Activated CD4-positive, alpha-beta T cell treated with anti-CD3 and anti-CD28 coated beads, Interleukin-2, amount 10 ng/mL, durations not matched to agents 24 days and 14 days (primary cell): ENCODE measurements at places on chromosomes 2 and 18. TPM values are rescaled to one million over a fixed set of nuclear protein-coding genes. Genes with fewer than 3 reads are reported as not detected.

LYPD6B gene
- not detected in 2 replicates for total RNA-seq

- H3K4me1 ChIP-seq: peaks cover 21% of the 10 kb centered on the region
- H3K36me3 ChIP-seq: peaks cover 9% of the 10 kb centered on the region
- peaks cover 81% of the 10 kb centered on the region for H3K27me3 ChIP-seq
- peak; percentile 93 for DNase-seq
- H3K27ac ChIP-seq: no peak overlapping the region
Measured at GRCh38 chr2:74515981-74516633, 1.9 kb downstream of the TLX2 start.

DNA sequence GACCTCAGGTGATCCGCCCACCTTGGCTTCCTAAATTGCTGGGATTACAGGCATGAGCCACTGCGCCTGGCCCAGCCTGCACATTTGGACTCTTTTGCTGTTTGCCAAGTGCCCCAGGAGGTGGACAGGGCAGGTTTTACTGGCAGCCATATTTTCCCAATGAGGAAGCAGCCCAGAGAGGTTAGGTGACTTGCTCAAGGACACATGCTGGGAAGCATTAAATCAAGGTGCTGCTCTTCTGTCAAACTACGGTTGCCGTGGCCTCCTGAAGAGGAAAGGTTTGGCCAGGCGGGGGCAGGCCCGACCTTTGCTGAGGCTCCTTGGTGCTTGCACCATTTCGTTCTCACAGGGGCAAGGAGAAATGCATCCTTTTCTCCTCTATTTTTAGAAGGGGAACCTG, 44.0 kb downstream of the DNMT3A start:
- H3K4me1 ChIP-seq: peaks cover 56% of the 10 kb centered on the region
- no peaks in the 10 kb centered on the region for H3K27me3 ChIP-seq
- H3K27ac ChIP-seq: no peak overlapping the region
- peaks cover 64% of the 10 kb centered on the region for H3K36me3 ChIP-seq

ANKRD30B gene
- not detected in 2 replicates for total RNA-seq

DNA sequence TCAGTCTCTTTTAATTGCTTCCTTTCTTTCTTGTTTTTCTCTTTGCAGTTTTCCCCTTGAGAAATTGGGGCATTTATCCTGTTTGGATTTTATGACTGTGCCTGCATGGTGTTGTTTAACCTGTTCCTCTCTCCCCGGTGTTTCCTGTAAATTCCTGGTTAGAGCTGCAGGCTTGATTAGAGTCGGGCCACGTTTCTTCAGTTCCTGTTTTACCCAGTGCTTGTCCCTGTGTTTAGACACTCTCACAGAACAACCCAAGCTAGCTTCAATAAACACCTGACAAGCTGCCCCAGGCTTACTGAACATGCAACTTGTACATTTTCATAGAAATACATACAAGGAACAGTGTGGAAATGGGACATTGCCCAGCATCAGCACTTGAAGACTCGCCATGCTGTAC, 53.9 kb downstream of the NGEF start:
- peaks cover 11% of the 10 kb centered on the region for H3K27me3 ChIP-seq
- H3K4me1 ChIP-seq: no peaks in the 10 kb centered on the region
- no peaks in the 10 kb centered on the region for H3K36me3 ChIP-seq
- DNase-seq: no peak

- H3K27me3 ChIP-seq: no peaks in the 10 kb centered on the region
- H3K27ac ChIP-seq: no peak overlapping the region
- H3K36me3 ChIP-seq: no peaks in the 10 kb centered on the region
- no peaks in the 10 kb centered on the region for H3K4me1 ChIP-seq
- H3K4me3 ChIP-seq: no peak overlapping the region
Measured at GRCh38 chr2:188367164-188367563, 75.5 kb downstream of the GULP1 start.

GRCh38 chr2:217611056-217611455, 391.7 kb downstream of the TNS1 start:
- H3K4me1 ChIP-seq: peaks cover 24% of the 10 kb centered on the region
- no peak for DNase-seq
- peak overlapping the region; percentile 57 for H3K4me3 ChIP-seq

BOLL gene
- total RNA-seq: not detected in 2 replicates

INHA gene
- not detected in 2 replicates for total RNA-seq

DNA sequence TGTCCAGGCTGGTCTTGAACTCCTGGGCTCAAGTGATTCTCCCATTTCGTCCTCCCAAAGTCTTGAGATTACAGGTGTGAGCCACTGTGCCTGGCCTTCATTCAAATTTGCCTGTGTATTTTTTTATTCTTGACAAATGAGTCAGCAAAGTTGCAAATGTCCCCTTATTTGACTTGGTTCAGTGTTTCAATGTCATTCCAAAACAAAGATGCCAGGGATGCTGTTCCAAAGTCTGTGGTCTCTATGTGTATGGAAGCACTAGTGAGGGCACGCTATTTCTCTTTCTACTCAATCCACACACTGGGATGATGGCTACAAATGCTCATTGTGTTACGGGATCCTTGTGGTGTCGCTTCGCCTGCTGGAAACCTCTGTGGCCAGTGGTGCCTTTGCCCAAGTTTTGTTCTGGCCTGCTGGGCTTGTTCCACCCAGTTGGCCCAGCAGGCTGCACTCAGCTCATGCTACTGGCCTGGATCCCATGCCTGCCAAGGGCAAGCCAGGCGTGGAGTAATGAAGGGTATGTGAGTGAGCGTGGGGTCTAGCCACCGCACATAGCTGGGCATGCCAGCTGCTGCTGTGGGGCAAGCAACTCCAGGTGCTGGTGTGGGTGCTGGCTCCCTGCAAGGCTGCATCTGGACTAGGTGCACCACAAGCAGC, 35.6 kb downstream of the FBXO48 start:
- H3K27me3 ChIP-seq: peaks cover 2% of the 10 kb centered on the region
- no peak overlapping the region for H3K4me3 ChIP-seq
- no peak overlapping the region for H3K27ac ChIP-seq
- no peaks in the 10 kb centered on the region for H3K36me3 ChIP-seq
- peaks cover 1% of the 10 kb centered on the region for H3K4me1 ChIP-seq
- DNase-seq: peak; percentile 49

PROKR1 gene
- not detected in 2 replicates for total RNA-seq

DNA sequence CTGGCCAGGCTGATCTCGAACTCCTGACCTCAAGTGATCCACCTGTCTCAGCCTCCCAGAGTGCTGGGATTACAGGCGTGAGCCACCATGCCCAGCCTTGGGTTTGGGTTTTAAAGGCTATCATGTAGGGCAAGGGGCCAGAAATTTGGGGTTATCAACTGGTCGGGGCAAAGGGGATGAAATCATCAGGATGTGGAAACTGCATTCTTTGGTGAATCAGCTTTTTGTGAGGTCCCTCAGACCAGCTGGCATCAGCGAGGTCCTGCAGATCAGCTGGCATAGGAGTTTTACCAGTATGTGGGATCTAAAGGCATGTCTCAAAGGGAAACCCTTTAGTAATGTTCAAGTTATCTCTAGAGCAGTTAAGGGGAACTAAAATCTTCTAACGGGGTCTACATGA, 6.4 kb upstream of the GEMIN6 start:
- no peak for DNase-seq
- peaks cover 20% of the 10 kb centered on the region for H3K27me3 ChIP-seq
- no peak overlapping the region for H3K27ac ChIP-seq
- H3K4me3 ChIP-seq: no peak overlapping the region
- peaks cover 4% of the 10 kb centered on the region for H3K4me1 ChIP-seq
- H3K36me3 ChIP-seq: no peaks in the 10 kb centered on the region

DSEL gene
- total RNA-seq: not detected in 2 replicates

DNA sequence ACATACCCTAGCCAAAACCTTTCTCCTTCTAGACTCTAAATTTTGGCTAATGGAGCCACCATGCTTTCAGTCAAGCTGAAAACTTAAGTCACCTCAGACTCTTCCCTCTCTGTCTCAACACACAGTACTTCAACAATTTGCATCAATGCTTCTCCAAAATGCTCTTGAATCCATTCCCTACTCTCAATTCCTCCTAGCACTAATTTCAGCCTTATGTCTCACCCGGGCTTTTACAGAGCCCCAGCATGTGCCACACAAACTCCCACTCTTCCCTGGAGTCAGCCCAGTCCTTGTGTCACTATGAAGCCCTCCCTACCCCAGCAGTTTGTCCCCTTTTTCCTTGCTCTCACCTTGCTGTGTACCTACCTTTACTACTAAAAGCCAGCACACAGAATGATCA, 38.7 kb downstream of the AAK1 start:
- peaks cover 67% of the 10 kb centered on the region for H3K4me1 ChIP-seq
- H3K27me3 ChIP-seq: no peaks in the 10 kb centered on the region
- no peak overlapping the region for H3K27ac ChIP-seq
- no peak overlapping the region for H3K4me3 ChIP-seq

- H3K4me1 ChIP-seq: no peaks in the 10 kb centered on the region
- no peak overlapping the region for H3K27ac ChIP-seq
- H3K4me3 ChIP-seq: no peak overlapping the region
- DNase-seq: peak; percentile 48
- H3K27me3 ChIP-seq: peaks cover 42% of the 10 kb centered on the region
Measured at GRCh38 chr2:74632209-74632938, 15.8 kb downstream of the M1AP start.

CYP20A1 gene
- total RNA-seq: 21.6 and 23.2 TPM in 2 replicates

SCG2 gene
- total RNA-seq: not detected in 2 replicates

DNA sequence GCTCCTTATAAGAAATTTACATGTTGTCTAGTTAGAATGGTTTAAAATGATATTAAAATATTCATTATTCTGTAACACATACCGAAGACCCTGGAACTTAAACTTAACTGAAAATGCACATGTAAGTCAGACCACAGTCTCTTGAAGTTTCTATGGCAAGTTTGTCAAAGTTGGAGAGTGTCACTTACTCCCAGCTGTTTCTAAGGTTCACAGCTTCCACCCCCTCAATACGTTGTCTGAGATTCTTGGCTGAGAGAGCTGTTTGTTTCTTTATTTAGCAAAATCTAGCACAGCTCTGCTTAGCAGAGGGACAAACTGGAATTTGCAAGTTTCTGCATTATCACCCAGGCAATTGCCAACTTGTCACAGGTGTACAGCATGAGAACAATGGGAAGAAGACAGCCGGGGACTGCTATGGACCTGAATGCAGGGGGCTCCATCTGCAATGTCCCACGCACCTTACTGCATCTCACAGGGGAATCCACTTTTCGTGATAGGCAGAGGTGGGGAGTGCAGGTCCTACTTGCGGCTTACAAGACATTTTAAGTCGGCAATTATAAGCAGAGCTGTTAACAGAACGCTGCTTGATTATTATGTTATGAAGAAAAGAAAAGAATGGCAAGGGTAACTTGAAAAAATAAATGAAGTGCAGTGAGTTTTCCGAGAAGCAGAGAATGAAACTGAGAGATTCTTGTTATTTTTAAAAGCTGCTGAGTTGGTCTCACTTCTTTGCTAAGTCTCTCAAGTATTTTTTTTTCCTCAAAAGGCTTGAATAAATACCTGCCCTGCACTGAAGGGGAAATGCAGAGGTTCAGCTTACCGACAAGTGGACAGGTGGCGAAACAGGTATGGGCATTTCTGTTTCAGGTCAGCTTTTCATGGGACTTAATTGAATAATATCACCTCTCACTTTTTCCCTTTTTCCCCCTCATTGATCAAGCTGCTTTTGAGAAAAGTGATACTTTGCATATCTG, 1072.1 kb upstream of the FANCL start:
- no peaks in the 10 kb centered on the region for H3K36me3 ChIP-seq
- H3K4me1 ChIP-seq: no peaks in the 10 kb centered on the region
- peaks cover 14% of the 10 kb centered on the region for H3K27me3 ChIP-seq
- H3K27ac ChIP-seq: no peak overlapping the region

MAB21L4 gene
- not detected in 2 replicates for total RNA-seq

- H3K36me3 ChIP-seq: no peaks in the 10 kb centered on the region
- H3K4me1 ChIP-seq: no peaks in the 10 kb centered on the region
Measured at GRCh38 chr2:14774436-14774968, 142.0 kb downstream of the LRATD1 start.

KRTCAP3 gene
- total RNA-seq: 4.6 and 5.2 TPM in 2 replicates

EMILIN2 gene
- total RNA-seq: 32.4 and 35.5 TPM in 2 replicates

WDR75 gene
- 117 and 121 TPM in 2 replicates for total RNA-seq

- DNase-seq: no peak
Measured at GRCh38 chr2:172430678-172431077, 3.3 kb downstream of the ITGA6 start.

DNA sequence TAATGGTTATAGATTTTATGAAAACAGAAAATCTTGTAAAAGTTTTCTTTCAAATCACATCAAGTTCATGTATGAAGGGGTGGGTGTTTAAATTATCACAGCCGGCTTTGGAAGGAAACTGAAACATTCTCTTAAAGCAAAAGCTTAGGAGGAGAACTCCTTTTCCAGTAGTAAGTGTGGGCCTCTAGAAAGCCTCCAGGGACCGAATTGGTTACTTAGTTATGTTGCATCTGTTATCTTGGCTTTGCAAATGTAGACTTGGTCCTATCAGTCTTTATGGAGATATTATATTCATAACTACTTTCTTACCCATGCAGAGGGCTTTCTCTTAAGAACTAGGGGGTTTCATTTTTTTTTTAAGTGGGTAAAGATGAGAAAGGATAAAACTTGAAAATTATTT, 7.4 kb downstream of the NAB1 start:
- H3K36me3 ChIP-seq: peaks cover 17% of the 10 kb centered on the region
- no peaks in the 10 kb centered on the region for H3K27me3 ChIP-seq
- H3K4me3 ChIP-seq: no peak overlapping the region
- DNase-seq: peak; percentile 48

DNA sequence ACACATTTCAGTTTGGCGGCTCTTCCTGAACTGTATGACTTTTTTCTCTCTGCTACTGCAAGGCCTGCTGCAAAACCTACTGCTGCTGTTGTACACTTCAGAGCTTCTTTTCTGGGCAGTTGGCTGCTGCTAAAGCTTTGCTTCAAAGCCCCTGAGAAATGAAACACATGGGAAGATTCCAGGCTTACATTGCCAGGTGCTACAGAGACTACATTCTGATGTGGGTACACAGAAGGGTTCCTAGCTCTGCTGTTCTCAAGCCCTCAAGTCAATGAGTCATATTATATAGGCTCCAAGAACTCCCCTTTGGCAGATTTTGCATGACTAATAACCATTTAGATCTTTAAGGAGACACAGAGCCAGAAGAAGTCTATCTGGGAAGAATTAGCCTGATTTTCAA, 12.9 kb upstream of the PGAP1 start:
- H3K27me3 ChIP-seq: no peaks in the 10 kb centered on the region
- no peak overlapping the region for H3K27ac ChIP-seq
- no peaks in the 10 kb centered on the region for H3K36me3 ChIP-seq
- no peak for DNase-seq
- H3K4me1 ChIP-seq: peaks cover 13% of the 10 kb centered on the region

GRCh38 chr18:21851327-21851961, 110.9 kb downstream of the MIB1 start:
- no peak overlapping the region for H3K4me3 ChIP-seq
- DNase-seq: no peak
- no peaks in the 10 kb centered on the region for H3K27me3 ChIP-seq
- H3K36me3 ChIP-seq: peaks cover 10% of the 10 kb centered on the region
- H3K4me1 ChIP-seq: peaks cover 7% of the 10 kb centered on the region

GRCh38 chr18:57881818-57882413, 78.8 kb upstream of the ATP8B1 start:
- no peaks in the 10 kb centered on the region for H3K4me1 ChIP-seq
- peaks cover 2% of the 10 kb centered on the region for H3K27me3 ChIP-seq
- no peak overlapping the region for H3K4me3 ChIP-seq
- no peak overlapping the region for H3K27ac ChIP-seq
- DNase-seq: peak; percentile 82
- no peaks in the 10 kb centered on the region for H3K36me3 ChIP-seq

ATP6V1B1 gene
- total RNA-seq: not detected in 2 replicates

TMEM198 gene
- 3.1 and 3.4 TPM in 2 replicates for total RNA-seq

DNA sequence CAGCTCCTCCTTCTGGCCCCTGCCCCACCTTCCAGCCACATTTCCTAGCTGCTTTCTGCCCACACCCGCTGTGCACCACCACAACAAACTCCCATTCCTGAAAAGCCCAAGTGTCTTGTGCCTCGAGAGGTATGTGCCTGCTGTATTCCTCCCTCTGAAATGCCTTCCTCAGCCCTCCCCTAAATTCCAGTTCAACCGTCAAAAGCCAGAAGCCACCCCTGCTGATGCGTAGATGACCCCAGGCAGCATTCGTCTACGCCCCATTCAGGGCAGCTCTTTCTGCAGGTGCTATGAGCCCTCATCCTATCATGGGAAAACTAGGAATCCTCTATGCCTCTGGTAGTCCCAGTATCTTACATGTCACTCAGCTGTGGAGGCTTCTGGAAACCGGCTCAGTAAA, 71.7 kb downstream of the DNMT3A start:
- no peak overlapping the region for H3K4me3 ChIP-seq
- peaks cover 69% of the 10 kb centered on the region for H3K36me3 ChIP-seq
